NCI-H774 (cell line): ENCODE measurements at places on chromosomes 1 and 21.

GRCh38 chr1:35364741-35365140, 96.2 kb downstream of the ZMYM4 start:
- no peak for DNase-seq

- DNase-seq: no peak
Measured at GRCh38 chr1:109946511-109946910, 35.9 kb downstream of the CSF1 start.

- no peak for DNase-seq
Measured at GRCh38 chr1:57887964-57888491, 464.2 kb upstream of the DAB1 start.

- DNase-seq: no peak
Measured at GRCh38 chr21:16900685-16901084, 612.2 kb upstream of the CXADR start.

DNA sequence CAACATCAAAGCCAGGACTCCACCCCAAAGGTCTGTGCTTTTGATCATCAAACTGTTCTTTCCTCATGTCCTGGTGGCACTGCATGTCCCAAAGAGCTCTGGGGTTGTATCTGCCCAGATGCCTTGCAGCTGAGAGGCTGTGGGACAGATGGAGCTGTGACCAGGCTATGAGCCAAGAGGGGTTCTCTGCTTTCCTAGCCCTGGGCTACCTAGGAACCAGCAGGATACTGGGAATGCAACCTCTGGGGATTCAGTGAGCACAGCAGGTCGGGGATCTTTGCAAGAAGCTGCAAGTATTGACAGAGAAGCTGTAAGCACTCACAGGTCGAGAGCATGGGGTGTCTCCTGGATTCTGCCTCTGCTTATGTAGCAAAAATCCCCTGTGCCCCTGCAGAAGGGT, 186.6 kb downstream of the GRIK3 start:
- DNase-seq: no peak

- DNase-seq: peak; percentile 36
Measured at GRCh38 chr1:65791801-65792668, 660 bp upstream of the PDE4B start.

GRCh38 chr1:94273111-94273510, 35.7 kb upstream of the ARHGAP29 start:
- DNase-seq: no peak

- DNase-seq: no peak
Measured at GRCh38 chr1:53183095-53183990, 13.3 kb upstream of the CPT2 start.

DNA sequence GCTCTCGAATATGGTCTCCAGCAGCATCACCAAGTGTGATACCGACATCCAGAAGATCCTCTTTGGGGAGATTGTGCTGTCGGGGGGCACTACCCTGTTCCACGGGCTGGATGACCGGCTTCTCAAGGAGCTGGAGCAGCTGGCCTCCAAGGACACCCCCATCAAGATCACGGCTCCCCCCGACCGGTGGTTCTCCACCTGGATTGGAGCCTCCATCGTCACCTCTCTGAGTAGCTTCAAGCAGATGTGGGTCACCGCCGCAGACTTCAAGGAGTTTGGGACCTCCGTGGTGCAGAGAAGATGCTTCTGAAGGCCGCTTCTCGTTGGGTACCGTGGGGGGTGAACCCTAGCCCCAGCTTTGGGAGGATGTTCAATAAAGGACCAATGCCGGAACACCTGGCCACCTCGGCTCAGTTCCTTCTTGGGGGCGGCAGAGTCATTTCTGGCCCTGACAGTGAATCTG, 1.3 kb downstream of the ACTRT2 start:
- no peak for DNase-seq

- no peak for DNase-seq
Measured at GRCh38 chr1:12711536-12711935, 4.4 kb upstream of the AADACL3 start.

DNA sequence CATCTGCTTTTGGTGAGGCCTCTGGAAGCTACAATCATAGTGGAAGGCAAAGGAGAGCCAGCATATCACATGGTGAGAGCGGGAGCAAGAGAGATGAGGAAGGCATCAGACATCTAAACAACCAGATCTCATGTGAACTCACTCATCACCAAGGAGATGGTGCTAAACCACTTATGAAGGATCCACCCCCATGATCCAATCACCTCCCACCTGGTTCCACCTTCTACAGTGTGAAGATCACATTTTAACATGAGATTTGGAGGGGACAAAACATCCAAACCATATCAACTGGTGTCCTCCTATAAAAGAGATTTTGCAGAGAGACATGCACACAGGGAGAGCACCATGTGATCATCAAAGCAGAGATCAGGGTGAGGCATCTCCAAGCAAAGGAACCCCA, 578.6 kb downstream of the MATN1 start:
- DNase-seq: no peak

DNA sequence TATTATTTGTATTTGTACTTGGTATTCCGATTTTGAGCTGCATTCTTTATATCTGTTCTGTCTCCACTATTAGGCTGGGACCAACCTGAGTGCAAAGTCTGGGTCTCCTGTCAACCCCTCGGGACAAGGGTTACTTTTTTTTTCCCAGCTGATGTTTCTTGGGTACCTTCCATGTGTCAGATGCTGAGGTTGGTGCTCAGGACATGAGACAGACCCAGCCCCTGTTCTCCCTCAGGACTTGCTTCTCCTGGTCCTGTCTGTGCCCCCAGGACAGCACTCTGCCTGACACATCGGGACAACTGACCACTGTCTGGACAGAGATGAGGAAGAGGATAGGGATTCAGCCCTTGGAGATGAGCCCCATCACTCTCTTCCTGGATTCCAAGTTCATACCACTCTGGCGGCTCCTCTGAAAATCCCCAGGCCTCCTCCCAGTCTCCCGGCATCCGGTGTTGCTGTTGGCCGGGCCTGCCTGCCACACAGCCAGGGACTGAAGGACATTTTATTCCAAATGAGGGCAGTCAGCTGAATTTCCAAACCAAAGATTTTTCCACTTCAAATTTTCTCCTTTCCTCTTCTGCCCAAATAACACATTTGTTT, 55.6 kb upstream of the FMOD start:
- DNase-seq: no peak

DNA sequence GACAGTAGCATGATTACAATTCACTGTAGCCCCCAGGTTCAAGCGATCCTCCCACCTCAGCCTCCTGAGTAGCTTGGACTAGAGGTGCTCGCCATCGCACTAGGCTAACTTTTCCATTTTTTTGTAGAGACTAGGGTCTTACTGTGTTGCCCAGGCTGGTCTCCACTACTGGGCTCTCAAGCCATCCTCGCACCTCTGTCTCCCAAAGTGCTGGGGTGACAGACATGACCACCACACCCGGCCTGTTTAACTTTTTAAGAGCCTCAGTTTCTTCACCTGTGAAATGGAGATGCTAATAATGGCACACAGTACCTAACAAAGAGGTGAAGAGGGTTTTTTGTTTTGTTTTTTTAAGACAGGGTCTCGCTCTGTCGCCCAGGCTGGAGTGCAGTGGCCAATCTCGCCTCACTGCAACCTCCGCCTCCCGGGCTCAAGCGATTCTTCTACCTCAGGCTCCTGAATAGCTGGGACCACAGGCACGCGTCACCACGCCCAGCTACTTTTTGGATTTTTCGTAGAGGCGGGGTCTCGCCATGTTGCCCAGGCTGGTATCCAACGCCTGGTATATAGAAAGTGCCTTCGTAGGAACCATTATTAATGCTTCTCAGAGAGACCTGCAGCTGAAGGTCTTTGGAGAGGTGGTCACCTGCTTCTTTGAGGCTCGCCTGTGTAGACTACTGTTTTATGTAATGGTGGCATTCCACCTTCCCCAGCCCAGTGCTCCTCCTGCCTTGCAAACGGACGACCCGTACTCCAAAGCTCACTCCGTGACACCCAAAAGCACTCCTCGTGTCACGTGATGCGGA, 567 bp downstream of the PMVK start:
- no peak for DNase-seq

- DNase-seq: no peak
Measured at GRCh38 chr1:85606414-85606800, 25.8 kb downstream of the CCN1 start.

DNA sequence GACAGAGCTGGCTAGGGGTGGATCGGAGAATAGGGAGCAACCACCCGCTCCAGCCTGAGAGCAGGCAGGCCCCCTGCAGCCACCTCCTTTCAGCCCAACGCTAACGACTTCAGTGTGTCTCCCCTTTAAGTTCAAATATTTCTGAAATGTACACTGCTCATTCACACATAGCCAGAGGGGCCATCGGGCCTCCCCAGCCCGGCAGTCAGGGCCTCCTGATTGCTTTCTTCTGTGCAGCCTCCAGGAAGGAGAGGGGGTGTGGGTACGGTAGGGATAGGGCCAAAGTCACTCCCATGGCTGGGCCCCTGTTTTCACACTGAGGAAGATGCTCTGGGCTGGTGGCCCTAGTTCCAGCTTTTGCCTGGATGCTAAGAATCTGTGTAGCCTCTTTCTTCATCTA, 64.8 kb downstream of the EPHB2 start:
- no peak for DNase-seq

- no peak for DNase-seq
Measured at GRCh38 chr1:228990906-228991569, 255.8 kb downstream of the RHOU start.

DNA sequence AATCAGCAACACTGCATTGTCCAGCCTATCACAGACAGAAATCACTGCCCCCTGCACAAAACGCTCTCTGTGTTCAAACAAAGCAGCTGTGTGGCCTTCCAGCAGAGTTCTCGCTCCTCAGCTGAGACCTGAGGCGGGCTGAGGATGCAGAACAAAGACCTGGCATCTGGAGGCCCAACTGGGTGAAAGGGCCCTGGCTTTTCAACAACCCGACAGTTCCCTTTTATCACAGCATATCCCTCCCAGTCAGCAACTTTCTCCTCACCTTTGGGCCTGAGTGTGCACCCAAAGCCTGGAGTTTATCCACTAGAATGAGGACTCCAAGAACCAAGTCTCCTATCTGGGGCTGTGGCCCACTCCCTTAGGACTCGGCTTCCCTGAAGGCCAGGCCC, 42.6 kb upstream of the A3GALT2 start:
- no peak for DNase-seq

GRCh38 chr1:67407498-67407897, 22.7 kb downstream of the SERBP1 start:
- DNase-seq: no peak

DNA sequence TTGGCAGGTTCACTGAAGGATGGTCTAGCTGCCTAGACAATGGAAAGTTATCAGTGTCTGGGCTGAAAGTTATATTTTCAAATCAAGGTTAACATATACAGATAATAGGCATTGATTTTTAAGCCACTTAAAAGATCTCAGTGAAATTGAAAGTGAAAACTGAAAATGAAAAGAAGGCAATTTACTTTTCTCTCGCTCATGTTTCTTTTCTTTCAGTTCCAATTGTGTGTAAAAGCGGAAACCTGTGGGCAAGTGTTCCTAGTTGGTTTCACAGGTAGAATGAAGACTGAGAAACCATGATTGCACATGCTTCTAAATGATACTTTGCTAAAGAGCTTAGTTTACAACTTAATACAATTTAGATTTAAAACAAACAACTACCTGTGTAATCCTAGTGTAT, 383.7 kb downstream of the ZP4 start:
- DNase-seq: no peak

GRCh38 chr1:211329764-211330201, 3.1 kb downstream of the TRAF5 start:
- DNase-seq: no peak

DNA sequence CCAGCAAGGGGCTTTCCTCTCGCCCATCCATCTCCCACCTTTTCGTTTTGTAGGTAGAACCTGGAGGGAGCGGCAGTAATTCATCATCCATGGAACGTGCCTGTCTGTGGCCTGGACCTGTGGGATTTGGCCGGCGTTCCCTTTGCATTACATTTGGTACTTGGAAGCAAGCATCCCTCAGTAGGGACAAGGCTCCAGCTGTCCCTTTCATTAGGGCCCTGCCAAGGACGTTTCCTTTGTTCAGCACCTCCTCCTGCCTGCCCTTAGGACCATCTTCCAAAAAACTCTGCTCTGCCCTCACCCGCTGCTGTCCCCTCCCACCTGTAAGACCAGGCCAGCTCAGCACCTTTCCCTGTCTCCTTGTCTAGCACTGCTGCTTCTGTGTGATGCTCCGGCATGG, 62.1 kb downstream of the RYR2 start:
- DNase-seq: no peak

- no peak for DNase-seq
Measured at GRCh38 chr1:76351655-76352054, 277.1 kb downstream of the ST6GALNAC3 start.

GRCh38 chr1:98906809-98907208, 97.9 kb downstream of the PLPPR5 start:
- no peak for DNase-seq

- no peak for DNase-seq
Measured at GRCh38 chr1:66211521-66211920, 322.4 kb upstream of the SGIP1 start.

DNA sequence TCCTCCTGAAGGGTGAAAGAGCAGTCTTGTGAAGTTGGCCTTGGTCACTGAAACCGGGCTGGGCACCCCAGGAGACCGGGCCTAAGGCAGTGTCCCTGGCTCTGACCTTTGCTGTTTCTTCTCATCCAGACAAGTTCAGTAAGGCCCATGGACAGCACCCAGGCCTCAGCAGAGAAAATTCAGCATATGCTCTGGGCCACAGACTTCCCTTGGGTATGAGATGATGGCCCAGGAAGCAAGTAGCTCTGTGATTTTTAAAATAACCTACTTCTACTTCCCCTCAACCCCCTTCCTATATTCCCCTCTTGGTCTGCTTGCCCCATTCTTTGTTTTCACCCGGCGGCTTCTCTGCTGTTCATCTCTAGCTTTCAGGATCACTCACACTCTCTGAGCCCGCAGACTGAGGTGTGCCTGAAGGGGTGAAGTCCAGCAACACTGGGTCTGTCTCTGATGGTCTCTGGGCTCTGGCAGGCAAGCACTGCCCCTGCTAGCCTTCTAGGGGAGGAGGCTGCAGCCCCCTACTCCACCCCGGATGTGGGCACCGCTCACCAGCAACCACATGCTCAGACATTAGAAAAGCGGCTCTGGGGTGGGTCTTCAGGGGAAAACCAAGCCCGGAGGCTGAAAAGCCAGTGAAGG, 2.9 kb upstream of the GPR25 start:
- no peak for DNase-seq

- DNase-seq: peak; percentile 48
Measured at GRCh38 chr1:37794372-37795339, 1.0 kb downstream of the MANEAL start.

GRCh38 chr1:39431927-39432326, 59.5 kb upstream of the BMP8A start:
- DNase-seq: no peak

DNA sequence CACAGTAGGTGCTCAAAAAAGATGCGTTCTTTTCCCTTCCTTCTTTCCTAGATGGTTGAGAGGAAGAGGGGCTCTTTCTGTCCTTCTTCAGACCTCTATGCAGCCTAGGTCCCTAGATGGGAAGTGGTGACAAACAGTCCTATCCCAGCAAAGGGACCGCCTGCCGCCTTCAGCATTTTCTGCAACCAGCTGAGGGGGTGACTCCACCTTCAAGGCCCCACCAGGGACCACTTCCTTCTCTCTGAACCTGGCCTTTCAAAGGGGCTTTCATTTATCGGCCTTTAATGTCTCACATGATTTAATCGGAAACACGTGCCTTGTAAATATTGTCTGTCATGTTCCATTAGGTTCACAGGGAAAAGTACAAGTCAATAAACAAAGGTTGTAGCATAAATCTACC, 32.6 kb downstream of the GLIS1 start:
- DNase-seq: no peak
